ENCODE measurements at places on chromosomes 5 and 9. TPM values are rescaled to one million over a fixed set of nuclear protein-coding genes. Genes with fewer than 3 reads are reported as not detected.

GRCh38 chr5:12385095-12385494 is 480.8 kb upstream of the CTNND2 start:
- DNase-seq = no peak

DNA sequence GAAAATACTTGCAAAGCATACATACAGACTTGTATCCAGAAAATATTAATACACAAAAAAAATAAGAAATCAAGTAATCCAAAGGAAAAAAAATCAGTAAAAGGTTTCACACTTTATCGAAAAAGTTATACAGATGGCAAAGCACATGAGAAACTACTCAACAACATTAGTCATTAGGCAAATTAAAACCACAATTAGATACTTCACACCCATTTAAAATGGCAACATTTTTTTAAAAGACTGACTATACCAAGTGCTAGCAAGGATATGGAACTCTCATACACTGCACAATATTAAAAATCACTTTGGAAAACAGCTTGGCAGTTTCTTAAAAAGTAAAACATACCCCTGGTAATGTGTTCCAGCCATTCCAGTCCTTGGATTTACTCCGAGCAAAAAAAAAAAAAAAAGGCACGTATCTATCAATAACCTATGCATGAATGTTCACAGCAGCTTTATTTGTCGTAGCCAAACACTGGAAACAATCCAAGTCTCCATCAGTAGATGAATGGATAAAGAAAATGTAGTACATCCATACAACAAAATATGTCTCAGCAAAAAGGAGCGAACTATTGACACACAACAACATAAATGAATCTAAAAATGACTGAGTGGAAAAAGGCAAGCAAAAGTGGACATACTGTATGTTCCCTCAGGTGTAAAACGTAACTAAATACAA is 66.0 kb downstream of the GNAQ start:
- DNase-seq = no peak

DNA sequence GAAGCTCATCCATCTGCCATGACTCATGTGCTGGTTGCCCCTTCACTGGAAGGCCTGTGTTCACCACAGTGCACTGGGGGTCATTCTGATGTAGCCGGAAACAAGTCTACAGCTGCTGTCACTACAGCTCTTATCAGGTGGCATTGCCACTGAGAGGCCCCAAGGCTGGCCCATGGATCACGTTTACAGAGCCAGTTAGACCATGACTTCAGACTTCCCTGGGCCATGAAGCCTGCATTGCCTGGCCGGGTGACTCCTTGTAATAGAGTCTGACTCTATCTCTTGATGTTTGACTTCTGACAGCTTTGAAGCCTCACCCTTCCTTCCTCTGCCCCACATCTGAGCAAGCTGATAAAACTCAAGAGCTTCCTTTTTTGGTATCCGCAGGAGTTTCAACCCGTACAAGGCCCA is 473.5 kb upstream of the DAP start:
- no peak for DNase-seq

DNA sequence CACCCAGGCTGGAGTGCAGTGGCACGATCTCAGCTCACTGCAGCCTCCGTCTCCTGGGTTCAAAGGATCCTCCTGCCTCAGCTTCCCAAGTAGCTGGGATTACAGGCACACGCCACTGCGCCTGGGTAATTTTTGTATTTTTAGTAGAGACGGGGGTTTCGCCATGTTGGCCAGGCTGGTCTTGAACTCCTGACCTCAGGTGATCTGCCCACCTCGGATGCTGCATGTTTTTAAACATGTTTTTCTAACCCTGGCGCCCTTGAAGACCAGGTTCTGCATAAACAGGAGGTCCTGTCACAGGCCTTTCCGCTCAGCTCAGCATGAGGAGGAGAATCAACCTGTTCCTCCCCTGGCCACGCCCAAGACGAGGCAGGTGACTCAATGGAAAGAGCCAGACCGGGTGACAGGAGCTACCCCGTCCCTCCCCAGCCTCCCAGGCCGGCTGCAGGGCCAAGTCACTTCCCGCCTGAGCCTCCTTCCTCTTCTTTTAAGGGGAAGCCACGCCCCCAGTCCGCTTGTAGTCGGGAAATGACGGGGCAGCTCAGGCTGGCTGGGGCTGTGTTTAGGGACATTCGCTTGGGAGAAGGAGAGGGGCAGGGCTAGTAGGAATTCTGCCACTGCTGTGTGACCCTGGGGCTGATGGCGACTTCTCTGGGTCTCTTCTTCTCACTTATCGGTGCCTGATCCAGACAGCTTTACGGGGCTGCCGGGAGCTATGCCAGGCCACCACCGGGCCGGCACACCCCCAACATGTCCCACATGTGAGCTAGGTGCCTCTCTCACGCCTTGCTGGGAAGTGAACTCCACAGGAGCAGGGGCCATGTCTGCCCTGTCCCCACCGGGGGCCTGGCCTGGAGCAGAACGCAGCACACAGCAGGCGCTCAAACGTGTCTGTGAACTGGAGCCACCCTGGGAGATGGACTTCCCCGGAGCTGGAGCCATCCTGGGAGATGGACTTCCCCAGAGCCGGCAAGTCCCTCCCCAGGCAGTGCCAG is 6.1 kb downstream of the NOTCH1 start:
- DNase-seq = peak; percentile 95

DNA sequence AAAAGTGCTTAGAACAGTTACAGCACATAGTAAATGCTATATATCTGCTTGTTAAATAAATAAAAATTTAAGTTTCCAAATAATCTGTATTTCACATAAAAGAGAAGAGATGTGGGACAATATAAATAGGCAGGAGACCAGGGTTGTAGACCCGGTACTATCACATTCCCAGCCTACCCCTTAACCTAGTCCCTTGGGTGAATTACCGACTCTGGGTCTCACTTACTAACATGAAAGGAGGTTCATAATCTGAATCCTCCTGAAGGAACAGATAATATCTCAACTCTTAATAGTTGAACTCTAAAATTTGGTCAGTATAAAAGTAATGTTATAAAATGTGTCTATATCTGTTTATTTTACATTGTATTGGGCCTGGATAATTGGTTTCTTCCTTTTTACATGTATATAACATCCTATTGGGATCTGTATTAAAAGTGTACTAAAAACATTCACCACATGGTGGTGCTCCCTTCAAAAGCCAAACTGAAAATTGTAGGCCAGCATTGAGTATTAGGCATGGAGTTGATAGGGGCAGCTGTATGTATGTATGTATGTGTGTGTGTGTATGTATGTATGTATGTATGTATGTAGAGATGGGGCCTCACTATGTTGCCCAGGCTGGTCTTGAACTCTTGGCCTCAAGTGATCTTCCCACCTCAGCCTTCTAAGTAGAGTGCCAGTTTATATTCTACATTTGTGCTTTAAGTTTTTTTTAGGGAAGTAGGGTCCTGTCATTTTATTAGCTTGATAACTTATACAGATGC is 64.2 kb upstream of the ABL1 start:
- no peak for DNase-seq

DNA sequence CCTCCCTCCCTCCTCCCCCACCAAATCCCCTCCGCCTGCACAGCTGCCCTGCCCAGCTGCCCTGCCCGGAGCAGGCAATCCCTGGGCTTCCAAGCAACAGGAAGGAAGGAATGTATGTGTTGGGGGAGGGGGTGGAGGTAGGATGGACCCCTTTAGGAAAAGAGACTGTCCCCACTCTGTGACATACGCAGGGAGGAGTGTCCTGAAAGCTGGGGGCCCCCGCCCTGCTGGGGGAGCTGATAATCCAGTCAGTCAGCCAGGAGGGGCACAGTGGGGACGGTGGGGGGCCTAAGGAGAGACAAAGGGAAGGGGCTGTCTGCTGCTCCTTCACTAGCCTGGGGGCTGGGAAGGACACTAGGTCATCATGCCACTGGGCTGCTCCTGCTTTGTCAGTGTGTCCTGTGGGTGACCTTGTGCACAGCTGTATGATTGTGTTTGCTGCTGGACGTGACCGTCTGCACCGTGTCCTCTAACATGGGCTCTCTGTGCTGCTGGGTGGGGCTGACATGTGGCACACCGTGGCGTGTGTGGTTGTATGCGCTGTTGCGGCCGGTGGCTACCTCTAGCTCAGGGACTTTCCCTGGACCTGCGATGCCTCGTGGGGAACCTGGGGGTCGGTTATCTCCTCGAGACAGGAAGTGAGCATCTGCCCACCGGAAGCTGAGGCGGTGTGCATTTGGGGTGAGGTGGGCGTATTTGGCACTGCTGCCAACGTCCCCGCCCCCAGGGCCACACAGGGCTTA is 3.0 kb downstream of the N4BP3 start:
- no peak for DNase-seq

The CCNB1 gene
- 11.6 TPM for total RNA-seq

GRCh38 chr9:111274737-111275136 is 55.3 kb downstream of the OR2K2 start:
- no peak for DNase-seq

The ADAMTS6 gene
- total RNA-seq = 1.9 TPM

DNA sequence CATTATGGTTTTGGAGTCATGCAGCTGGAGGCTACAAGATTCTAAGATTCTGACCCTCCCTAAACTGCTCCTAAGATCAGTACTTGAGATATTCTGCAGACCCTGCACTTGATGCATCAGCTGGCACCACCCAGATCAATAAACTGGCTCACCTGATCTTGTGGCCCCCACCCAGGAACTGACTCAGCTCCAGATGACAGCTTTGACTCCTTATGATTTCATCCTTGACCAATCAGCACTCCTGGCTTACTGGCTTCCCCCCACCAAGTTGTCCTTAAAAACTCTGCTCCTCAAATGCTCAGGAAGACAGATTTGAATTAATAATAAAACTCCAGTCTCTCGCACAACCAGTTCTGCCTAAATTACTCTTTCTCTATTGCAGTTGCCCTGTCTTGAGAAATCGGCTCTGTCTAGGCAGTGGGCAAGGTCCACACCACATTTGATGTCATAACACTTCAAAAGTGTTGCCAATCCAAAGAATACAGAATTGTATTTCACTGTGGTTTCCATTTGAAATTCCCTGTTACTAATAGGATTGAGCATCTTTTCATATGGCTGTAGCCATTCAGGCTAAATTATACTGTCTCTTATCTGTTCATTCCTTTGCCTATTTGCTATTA is 14.8 kb upstream of the SLC30A5 start:
- no peak for DNase-seq

DNA sequence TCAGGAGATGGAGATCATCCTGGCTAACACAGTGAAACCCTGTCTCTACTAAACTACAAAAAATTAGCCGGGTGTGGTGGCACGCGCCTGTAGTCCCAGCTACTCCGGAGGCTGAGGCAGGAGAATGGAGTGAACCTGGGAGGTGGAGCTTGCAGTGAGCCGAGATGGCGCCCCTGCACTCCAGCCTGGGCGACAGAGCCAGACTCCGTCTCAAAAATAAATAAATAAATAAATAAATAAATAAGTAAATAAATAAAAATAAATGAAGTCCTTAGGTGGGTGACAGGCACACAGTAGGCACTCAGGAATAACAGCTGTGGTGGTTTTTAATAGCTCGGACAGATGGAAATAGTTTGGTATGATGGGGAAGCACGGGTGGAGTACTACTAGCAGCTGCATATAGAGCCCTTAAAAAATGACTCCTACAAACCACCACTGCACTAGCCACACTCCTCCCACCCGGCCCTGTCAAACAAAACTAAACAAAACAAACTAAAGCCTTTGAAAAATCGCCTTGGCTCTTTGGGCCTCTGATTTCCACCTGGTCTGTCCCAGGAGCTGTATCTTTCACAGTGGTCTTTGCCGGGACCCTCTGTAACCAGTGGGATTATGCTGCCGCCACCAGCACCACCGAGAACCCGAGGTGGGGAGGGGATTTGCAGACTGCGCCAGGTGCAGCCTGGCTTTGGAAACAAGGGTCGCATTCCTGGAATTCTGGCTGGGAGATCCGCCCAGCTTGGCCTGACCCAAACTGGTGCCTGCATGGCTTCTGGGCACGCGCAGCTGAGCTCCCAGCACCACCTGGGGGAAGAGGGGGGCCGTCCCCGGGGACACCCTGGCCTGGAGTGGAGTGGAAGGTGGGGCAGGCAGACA is 5.1 kb upstream of the WDR5 start:
- DNase-seq = no peak

The TMEM174 gene
- total RNA-seq = not detected

DNA sequence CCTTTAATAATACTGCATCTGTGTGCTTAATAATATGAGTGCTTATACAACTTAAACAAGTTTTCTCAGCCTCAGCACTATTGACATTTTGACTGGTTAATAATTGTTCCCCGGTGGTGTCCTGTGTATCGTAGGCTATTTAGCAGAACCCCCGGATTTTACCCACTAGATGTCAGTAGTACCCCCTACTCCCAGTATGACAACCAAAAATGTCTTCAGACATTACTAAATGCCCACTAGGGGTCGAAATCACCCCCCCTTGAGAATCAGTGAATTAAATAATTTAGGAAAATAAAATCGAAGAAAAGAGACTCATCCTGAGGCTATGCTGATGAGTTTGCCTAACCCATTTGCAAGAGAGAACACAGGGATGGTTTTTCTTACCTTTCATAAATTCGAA is 166.3 kb downstream of the ATP10B start:
- DNase-seq = peak; percentile 45

Data from hematopoietic multipotent progenitor cell (in vitro differentiated cells).